COR-L47 (cell line): ENCODE measurements at places on chromosomes 2 and 18.
A peak's percentile ranks its signal among the peaks of the same experiment; 100 is the strongest.

DNA sequence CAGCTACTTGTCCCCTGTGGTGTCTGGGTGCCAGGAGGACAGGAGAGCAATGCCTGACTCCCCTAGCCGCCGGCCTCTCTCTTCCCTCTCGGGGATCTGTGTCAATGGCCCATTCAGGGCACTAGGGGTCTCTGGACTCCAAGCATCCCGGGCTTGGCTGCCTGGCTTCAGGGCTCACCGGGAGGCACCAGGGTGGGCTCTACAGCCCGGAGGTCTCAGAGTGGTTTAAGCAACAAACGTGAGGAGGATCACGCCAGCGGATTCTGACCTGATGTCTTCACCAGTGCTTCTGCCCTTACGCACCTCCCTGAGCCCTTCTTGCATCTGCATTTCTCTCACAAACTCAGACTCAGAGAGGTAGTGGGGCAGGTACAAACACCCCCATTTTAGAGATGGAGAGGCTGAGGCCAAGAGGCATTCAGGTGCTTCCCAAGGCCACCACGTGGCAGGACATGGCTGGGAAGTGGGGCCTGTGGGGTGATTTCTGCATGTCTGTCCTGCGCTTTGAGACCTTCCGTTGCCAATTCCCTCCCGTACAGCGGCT, 243.0 kb downstream of the CELF4 start:
- peak; percentile 43 for DNase-seq

DNA sequence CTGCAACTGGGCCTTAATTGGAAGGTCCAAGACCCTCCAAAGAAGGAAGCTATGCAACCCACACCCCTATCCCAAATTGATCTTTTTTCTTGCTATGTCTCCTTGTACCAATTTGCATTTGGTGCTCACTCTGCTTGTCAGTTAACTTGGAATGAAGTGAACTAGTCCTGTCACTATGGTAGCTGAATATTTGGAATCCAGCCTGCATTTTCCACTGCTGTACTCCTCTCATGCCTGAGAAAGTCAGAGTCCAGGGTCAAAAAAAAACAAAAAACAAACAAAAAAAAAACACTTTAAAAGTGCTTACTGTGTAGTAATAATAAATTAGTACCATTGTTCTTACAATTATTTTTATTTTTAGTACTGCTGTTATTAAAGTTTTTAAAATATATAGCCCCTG, 462.8 kb upstream of the SLC8A1 start:
- DNase-seq, result no peak

GRCh38 chr18:513826-514530, 13.5 kb upstream of the COLEC12 start:
- DNase-seq, result no peak

GRCh38 chr2:176813621-176814049, 399.0 kb upstream of the HNRNPA3 start:
- DNase-seq, result no peak

- DNase-seq, result no peak
Observed at GRCh38 chr2:17544256-17544655, 3.8 kb downstream of the VSNL1 start.
